Dermis lymphatic vessel endothelial cell (primary cell): ENCODE measurements at places on chromosomes 6 and 20. TPM values are rescaled to one million over a fixed set of nuclear protein-coding genes. Genes with fewer than 3 reads are reported as not detected.

ANGPT4 gene
- not detected in 2 replicates for total RNA-seq

DDO gene
- total RNA-seq: 3.6 and 4.3 TPM in 2 replicates

MUC22 gene
- total RNA-seq: not detected in 2 replicates

UBR2 gene
- 27.4 and 30.4 TPM in 2 replicates for total RNA-seq

SLC22A1 gene
- 0.09 and 0.11 TPM in 2 replicates for total RNA-seq

TMX4 gene
- total RNA-seq: 23.7 and 24.2 TPM in 2 replicates

SGK2 gene
- 0.09 and 0.43 TPM in 2 replicates for total RNA-seq

RSPH9 gene
- 0.17 and 0.33 TPM in 2 replicates for total RNA-seq

TMEM170B gene
- total RNA-seq: 1.6 and 1.7 TPM in 2 replicates

TBC1D32 gene
- 1.4 and 4.3 TPM in 2 replicates for total RNA-seq

CLPSL2 gene
- total RNA-seq: not detected in 2 replicates

CGA gene
- 0.11 TPM in 1 of 2 replicates, not detected in the other for total RNA-seq

EPB41L1 gene
- 14.4 and 18.3 TPM in 2 replicates for total RNA-seq

GHRH gene
- total RNA-seq: not detected in 2 replicates

SYCP2 gene
- total RNA-seq: 3.1 TPM in 2 replicates

OR2H1 gene
- not detected in 2 replicates for total RNA-seq

CD93 gene
- 40.5 and 48.4 TPM in 2 replicates for total RNA-seq

PAQR8 gene
- total RNA-seq: 12.1 and 14.5 TPM in 2 replicates

CPNE5 gene
- total RNA-seq: 4.2 and 4.4 TPM in 2 replicates

NMBR gene
- not detected in 2 replicates for total RNA-seq

CAGE1 gene
- 0.11 and 0.17 TPM in 2 replicates for total RNA-seq

XRN2 gene
- 75.6 and 105 TPM in 2 replicates for total RNA-seq

NOX3 gene
- total RNA-seq: not detected in 2 replicates

KIFC1 gene
- 3.1 and 3.8 TPM in 2 replicates for total RNA-seq

RUNX2 gene
- total RNA-seq: under 0.01 TPM in 1 of 2 replicates, not detected in the other

PRKN gene
- 1.1 and 3.1 TPM in 2 replicates for total RNA-seq

FAXC gene
- 0.65 and 0.86 TPM in 2 replicates for total RNA-seq
